ENCODE measurements at places on chromosomes 13 and 19. TPM values are rescaled to one million over a fixed set of nuclear protein-coding genes. Genes with fewer than 3 reads are reported as not detected.

Gene SULT2A1
- not detected for total RNA-seq

Gene FAM124A
- total RNA-seq: 0.18 TPM

Gene CFD
- 2.9 TPM for total RNA-seq

Gene RFPL4A
- total RNA-seq: not detected

Gene NRTN
- total RNA-seq: 28.2 TPM

Gene MTIF3
- total RNA-seq: 49.4 TPM

Gene CEACAM4
- not detected for total RNA-seq

All from cardiac muscle cell (in vitro differentiated cells and primary cell).